ENCODE measurements at places on chromosomes 5 and 9.

GRCh38 chr5:81631621-81632020 lies 119.3 kb downstream of the SSBP2 start:
- DNase-seq: no peak

- no peak for DNase-seq
Measured at GRCh38 chr9:98130576-98131228, 11.7 kb upstream of the TRIM14 start.

- DNase-seq: no peak
Measured at GRCh38 chr5:167057665-167058064, 1233.8 kb upstream of the WWC1 start.

- no peak for DNase-seq
Measured at GRCh38 chr5:93620487-93621326, 37.7 kb downstream of the NR2F1 start.

- no peak for DNase-seq
Measured at GRCh38 chr5:44807269-44807668, 1.5 kb upstream of the MRPS30 start.

DNA sequence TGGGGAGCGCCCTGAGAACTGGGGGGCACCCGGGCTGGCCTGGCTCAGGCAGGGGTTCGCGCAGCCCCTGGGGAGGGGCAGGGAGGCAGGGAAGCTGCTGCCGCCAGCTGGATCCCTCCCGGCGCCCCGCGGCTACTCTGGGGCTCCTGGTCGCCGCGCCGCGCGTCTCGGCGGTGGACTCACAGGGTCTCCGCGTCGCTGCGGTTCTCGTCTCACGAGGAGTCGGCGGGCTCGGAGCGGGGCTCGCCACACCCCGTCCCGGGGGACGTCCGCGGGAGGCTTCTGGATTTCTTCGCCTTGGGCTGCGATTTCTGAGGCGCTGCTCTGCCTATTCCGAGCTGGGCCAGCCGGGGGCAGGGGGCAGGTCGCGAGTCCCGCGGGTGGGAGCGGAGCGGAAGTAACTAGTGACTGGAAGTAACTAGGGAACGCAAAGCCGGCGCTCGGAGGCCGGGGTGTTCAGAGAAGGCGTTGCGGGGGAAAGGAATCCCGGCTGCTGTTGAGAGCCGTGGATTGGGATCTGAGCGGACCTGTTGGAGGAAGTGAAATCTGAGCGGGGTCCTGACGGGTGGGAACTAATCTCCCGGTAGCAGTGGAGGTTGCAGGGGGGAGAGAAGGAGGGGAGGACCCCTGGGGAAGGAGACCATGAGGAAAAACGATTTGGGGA lies 511 bp downstream of the CYSTM1 start:
- peak; percentile 34 for DNase-seq

DNA sequence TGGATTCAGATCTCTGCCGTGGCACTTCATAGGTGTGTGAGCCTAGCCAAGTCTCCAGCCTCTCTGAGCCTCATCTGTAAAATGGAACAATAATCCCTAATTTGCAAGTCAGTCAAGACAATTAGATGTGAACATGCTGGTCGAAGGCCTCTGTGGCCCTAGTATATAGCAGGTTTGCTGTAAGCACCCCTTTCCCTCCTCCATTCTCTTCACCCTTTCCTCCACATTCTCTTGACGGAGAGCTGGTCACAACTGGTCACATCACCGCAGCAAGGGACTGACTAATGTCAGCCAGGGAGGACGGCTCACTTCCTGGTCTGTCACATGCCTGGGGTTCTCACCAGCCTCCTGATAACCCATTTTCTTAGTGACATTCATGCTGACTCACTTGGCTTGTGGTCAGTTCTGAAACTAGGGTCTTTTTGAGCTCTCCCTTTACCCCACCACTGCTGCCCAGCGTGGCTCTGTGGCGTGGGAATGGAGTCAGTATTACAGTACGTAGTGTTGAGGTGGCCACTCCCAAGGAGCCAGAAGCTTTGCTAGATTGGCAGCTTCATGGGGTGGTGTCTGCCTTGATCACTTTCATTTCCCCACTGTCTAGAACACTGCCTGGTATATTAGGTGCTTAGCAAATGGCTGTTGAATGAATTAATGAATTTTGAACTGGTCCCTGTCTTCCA lies 47.8 kb downstream of the ERGIC1 start:
- no peak for DNase-seq

DNA sequence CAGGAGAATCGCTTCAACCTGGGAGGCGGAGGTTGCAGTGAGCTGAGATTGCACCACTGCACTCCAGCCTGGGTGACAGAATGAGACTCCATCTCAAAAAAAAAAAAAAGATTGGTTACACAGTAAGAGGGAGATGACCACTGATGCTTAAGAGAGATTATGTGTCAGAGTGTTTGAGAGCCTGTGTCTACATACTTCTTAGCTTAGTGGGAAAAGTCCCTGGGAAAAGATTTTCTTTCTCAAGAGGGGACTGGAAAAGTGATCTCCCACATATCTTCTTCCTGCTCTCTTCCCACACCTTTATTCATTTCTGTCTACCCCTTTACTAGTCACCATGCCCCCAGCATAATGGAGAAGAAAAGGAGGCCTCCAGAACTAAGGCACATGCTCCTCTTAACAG lies 55.2 kb downstream of the MCTP1 start:
- no peak for DNase-seq

GRCh38 chr5:92081958-92082712 lies 699.0 kb upstream of the ARRDC3 start:
- no peak for DNase-seq

GRCh38 chr5:169785771-169786618 lies 148.9 kb downstream of the DOCK2 start:
- no peak for DNase-seq

DNA sequence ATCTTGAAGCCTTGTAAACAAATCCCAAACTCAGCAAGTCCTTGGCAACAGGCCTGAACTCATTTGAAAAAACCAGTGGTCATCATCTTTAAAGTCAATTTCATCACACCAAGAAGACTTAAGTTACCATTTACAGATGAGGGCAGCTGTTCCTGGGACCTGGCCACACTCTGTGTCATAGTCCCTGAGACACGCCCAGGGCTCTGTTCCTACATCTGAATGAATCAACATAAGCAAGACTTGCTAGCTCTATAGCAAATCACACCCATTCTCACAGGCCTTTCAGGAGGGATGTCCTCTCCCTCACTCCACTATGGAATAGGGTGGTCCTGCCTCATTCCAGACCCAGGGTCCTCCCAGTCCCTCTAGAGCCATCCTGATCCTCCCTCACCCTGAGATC lies 142.8 kb downstream of the NSG2 start:
- DNase-seq: no peak

DNA sequence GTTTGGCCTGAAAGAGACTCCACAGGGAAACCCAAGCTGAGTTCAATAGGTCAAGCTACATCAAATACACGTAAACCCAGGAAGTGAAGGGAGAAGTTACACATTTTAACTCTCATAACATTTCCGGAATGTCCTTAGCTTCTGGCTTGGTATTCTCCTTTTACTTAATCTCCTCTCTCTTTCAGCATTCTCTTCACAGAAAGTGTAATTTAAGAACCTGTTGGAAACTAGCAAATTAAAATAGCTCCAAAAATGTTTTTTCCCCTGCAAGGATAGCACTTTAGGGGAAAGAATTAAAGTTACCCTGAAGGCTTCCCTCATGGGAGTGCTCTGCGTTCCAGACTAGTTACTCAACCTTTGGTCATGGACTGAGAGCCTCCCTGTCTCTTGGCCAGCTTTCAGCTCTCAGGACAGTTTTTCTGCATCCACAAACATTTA lies 292.7 kb upstream of the TARS1 start:
- no peak for DNase-seq

GRCh38 chr5:160092960-160093707 lies 26.1 kb downstream of the PWWP2A start:
- no peak for DNase-seq

DNA sequence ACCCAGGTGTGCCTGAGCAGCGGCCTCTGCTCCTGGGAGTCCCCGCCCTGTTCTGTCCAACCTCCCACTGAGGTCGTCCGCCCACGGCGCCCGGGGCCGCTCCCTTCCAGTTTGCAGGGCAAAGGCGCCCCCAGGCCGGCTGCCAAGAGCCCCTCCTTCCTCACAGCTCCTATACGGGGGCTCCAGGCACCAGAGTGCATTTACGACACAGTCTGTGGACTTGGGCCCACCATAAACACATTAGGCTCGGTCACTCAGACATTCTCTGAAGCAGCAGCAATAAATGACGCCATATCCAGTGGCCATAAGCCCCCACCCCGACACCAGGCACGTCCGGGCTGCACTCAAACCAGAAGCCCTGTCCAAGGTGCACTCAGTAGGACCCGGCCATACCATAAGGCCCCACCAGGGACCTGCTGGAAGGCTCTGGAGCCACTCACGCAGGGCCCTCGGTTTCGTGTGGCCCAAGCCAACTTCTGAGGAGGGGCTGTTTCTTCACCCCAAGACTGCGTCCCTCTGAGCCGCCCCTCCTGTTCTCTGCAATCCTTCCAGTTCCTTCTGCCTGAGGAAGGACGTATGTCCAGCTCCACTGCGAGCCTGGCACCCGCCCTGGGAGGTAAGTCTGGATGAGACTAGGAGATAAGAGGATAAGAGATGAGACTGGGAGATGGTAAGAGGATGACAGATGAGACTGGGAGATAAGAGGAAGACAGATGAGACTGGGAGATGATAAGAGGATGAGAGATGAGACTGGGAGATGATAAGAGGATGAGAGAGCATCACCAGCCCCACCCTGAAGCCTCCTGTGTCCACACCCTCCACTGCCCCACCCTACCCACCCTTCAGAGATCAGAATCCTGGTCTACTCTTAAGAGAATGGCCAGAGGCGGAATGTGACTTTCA lies 26.7 kb downstream of the SLC6A18 start:
- DNase-seq: no peak

DNA sequence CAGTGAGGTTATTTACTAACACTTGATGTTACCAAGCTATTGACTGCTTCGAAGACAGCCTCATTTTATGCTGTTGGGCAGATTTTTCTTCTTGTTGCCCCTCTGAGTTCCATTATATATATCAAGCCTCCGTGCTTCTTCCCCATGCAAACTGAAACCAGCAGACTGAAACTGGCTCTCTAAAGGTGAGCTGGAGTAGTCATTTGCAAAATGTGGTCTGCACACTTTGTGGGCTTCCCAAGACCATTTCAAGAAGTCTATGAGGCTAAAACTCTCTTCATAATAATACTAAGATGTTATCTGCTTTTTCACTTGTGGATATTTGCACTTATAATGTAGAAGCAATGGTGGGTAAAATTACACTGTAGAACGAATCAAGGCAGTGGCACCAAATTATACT lies 13.9 kb downstream of the SLC36A1 start:
- DNase-seq: no peak

DNA sequence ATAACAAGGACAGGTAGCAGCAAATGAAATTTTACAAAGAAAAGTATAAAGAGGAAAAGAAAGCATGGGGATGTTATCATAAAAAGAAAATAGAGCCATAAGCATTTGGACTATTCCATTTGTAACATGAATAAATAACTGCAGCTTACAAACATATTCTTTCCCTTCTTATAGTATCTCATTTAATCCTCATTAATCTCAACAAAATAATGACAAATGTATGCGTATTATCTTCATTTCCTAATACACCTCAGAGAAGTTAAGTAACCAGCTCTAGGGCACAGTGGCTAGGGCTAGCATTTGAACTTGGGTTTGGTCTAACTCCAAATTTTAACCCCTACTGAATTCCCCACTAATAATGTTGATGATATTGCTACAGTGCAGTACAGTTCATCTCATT lies 175.5 kb upstream of the POU5F2 start:
- no peak for DNase-seq

DNA sequence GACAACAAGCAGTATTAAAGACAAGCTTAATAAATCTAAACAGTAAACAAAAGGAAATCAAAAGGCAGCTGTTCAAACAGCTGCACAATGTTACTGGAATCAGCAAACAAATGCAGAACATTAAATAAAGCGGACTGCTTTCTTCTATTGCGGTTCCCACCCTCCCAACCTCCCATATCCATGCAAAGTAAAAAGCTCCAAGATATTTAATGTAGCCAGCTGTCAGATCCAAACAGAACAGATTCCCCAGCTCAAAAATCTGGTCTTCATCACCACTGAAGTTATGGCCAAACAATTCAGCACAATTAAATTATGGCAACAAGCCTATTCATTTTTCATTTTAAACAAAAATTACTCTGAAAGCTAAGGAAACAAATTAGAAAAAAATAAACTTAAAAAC lies 75.9 kb downstream of the SLC38A9 start:
- DNase-seq: no peak

Measured in activated CD8-positive, alpha-beta memory T cell treated with anti-CD3 and anti-CD28 coated beads for 1 hour (primary cell).